ENCODE measurements at places on chromosomes 7 and 10.
A peak's percentile ranks its signal among the peaks of the same experiment; 100 is the strongest.

DNA sequence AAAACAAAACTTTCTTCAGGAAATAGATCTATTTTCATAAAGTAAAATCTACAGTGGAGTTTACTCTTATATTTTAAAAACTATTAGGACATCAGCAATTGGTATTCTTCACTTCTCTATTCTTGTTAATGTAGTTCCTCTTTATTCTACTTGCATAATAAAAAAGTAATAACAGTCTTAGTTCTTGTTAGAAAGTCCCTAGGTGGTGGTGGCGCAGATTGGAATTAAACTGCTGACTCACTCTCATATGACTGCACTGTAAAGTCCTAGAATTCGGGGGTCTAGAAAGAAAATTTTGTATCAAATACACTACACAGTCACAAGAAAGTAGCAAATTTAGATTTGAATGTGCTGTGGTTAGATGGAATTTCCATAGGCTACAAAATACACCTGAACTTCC lies 44.6 kb upstream of the TES start:
- DNase-seq = peak; percentile 11

DNA sequence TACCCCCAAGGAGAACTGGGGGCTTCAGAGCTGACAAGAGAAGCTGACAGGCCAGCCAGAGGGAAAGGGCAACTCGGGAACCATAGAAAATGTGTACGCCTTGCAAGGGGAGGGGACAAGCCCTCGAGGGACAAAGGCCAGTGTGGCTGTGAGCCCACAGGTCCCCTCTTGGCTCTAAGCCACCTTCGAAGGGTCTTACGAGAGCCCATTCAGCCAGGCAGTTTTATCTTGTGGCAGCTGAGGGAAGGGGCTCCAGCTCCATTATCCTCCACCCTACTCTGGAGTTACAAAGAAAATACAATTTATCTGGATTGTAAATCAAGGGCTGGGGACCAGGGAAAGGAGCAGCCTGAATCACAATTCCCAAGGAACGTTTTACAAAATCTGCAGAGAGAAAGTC lies 159.5 kb upstream of the ZMIZ1 start:
- DNase-seq = no peak

- DNase-seq = no peak
These were observed 582.2 kb downstream of the SORCS1 start for GRCh38 chr10:106582291-106582690.

DNA sequence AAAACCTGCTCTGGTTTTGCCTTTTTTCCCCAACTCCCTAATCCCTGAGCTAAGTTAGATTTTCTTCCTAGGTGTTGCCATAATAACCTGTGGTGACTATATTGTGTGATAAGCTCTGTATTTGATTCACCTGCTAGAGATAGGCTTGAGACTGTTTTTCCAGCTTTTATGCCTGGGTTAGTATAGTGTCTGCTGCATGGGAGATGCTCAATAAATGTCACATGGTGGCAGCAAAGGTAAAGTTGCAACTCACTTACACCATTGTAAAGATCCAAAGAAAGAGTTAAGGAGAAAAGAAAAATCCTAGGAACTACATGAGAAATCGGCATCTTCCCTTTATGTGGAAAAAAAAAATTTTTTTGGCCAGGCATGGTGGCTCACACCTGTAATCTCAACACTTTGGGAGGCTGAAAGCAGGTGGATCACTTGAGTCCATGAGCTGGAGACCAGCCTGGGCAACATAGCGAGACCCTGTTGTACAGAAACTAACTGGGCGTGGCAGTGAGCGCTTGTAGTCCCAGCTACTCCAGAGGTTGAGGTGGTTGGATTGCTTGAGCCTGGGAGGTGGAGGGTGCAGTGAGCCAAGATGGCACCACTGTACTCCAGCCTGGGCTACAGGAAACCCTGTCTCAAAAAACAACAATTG lies 3.7 kb downstream of the CCNJ start:
- no peak for DNase-seq

DNA sequence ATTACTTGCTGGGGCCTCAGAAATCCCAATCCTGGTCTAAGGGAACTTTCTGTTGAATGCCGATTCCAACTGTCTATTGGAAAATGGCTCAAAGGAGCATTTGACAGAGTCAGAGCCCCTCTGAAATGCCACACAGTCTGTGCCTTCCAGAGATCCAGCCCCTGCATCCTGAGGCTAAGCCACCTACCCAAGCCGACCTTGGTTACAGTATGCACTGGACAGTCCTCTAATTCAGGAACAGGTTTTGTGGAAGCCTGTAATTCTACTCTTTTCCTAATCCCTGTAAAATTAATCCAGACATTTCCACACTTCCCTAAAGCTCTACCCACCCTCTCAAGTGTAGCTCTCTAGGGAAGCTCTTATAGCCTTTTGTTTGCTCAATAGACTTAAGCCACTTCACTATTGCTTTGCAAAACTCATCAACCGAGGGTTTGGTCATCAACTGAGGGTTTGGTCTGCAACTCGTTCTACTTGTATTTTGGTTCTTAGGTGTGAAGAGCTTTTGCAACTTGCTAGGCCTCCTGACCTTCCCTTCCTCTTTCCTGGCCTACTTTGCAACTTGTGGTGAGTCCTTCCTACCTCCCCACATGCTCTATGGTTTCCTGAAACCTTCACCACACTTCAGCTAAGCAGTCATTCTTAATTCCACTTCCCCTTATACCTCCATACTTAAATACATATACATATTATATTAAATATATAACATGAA lies 364.8 kb downstream of the SFMBT2 start:
- DNase-seq = peak; percentile 49

GRCh38 chr7:20164425-20165145 lies 52.6 kb downstream of the MACC1 start:
- no peak for DNase-seq

GRCh38 chr7:27960415-27960814 lies 220.2 kb downstream of the JAZF1 start:
- no peak for DNase-seq

DNA sequence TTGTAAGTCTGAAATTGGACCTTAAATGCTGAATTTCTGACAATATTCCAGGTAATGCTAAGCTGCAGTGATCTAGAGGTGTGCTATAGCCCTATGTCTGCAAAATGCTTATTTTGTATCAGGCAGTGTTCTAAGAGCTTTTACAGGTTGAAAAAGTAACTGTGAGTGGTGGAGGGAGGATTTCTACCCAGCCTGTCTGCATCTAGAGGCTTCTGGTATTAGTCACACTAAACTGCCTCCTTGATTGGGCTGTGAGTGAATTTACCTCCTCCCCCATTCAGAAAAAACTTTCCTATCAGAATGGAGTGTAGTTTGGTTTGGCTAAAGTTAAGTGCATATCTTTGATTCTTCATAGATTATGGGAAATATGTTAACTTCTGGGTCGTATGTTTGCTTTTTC lies 56.8 kb downstream of the BBS9 start:
- DNase-seq = no peak
